Activated CD8-positive, alpha-beta memory T cell treated with anti-CD3 and anti-CD28 coated beads, Interleukin-2, amount 10 ng/mL, durations not matched to agents 7 days and 5 days (primary cell): ENCODE measurements at places on chromosomes 5 and 9. TPM values are rescaled to one million over a fixed set of nuclear protein-coding genes. Genes with fewer than 3 reads are reported as not detected.

The OTP gene
- not detected for total RNA-seq

The UNC5A gene
- total RNA-seq, result not detected

The DDX4 gene
- 0.29 TPM for total RNA-seq

DNA sequence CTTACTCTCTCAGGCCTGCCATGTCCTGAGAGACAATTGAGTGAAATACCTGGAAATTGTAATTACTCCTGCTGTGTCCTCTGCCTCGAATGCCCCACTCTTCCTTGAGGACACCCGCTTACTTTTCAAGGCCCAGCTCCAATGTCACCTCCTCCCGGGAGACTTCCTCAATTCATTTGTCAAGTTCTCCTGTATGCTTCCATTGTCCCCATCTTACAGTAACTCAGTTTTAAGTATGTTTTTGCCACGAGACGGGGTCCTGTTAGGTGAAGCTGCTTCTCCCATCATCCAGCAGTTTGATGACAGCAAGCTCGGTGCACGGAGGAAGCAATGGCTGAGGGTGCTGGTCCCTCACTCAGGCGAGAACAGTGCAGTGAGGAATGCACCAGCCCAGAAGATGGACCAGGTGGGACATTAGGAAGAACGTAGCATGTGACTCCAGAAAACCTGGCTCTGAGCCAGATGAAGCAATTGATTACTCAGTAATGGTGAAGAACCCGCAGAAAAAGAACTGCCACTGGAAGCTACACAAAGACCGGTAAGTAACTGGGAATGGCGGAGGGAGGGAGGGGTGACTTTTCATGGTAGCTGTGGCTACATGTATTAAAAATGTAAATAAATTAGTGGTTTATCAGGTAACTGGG lies 274.8 kb downstream of the DENND1A start:
- DNase-seq, result no peak

GRCh38 chr5:33933723-33934169 lies 2.4 kb upstream of the RXFP3 start:
- DNase-seq, result no peak

GRCh38 chr9:87661241-87661640 lies 64.7 kb upstream of the CTSL start:
- DNase-seq, result no peak

GRCh38 chr5:6251565-6252102 lies 126.7 kb downstream of the MED10 start:
- no peak for DNase-seq
